ELR (cell line): ENCODE measurements at places on chromosomes 1 and 21.

- DNase-seq: no peak
These were observed 159.8 kb downstream of the ZNF326 start for GRCh38 chr1:90154711-90155110.

- DNase-seq: no peak
These were observed 8.5 kb upstream of the IVL start for GRCh38 chr1:152899883-152900282.

DNA sequence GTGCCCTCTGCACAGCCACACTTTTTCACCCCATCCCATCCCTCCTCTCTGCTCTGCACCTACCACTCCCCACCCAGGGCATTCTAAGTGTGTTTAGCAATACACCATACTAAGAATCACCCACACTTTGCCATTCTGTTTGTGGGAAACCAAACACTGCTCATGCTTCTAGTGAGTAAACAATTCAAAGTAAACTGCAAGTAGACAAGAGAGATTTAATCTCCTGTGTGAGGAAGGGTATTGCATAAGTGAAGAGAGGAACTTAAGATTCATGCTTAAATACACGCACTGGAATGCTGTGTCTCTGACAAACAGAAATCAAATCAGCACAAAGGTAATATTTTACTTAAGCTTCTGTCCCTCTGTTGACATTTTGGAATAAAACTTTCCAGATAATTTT is 4.8 kb upstream of the EDARADD start:
- no peak for DNase-seq

GRCh38 chr1:30526652-30527345 is 196.6 kb downstream of the MATN1 start:
- DNase-seq: no peak

DNA sequence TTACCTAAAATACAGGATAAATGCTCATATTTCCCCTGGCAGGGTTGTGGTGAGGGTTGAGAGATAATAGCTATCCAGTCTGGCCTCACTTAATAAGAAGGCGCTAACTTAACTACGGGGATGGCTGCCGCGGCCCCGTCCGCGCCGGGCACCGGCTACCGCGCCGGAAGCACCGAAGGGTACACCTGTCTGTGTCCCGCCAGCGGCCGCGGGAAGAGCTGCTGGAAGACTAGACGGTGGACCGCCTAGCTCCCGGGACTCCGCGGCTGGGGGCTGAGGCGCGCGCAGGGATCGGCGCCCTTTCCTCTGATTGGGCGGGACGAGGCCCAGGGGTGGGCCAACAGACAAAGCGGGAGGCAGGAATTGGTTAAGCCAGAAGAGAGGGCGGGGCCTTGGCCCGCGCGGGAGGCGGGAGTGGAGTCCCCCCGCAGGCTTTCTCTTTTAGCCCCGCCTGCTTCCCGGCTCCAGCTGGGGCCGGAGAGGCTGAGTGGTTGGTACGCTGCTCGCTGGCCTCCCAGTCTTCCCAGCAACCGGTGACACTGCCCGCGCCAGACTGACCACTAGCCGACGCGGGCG is at the start of gene ZNF672:
ZNF672 (plus strand) TSS at position 444 of the 576 bp plus-strand sequence. CDS start 9,051 bp downstream, outside the sequence.
- DNase-seq: peak; percentile 98

DNA sequence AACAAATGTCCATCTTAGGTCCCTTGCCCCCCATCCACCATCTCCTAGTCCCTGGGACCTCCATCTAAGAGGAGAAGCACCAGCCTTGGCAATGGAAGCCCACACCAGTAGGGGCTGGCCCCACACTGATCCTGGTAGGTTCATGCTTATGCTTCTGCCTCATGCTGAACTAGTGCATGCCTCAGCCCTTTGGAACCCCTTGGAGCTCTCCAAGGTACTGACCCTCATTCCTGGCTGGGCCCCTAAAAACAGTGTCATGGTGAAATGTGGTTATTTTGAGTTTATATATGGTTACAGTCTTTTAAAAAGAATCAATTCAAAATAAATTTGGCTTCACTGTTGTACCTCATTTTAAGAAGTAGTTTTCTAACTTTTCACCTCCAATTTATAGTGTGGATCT is 108.3 kb downstream of the HIVEP3 start:
- peak; percentile 71 for DNase-seq

- DNase-seq: no peak
These were observed 58.9 kb downstream of the VPS26C start for GRCh38 chr21:37208056-37208721.

GRCh38 chr1:153141377-153141776 is 9.3 kb downstream of the SPRR2G start:
- no peak for DNase-seq

DNA sequence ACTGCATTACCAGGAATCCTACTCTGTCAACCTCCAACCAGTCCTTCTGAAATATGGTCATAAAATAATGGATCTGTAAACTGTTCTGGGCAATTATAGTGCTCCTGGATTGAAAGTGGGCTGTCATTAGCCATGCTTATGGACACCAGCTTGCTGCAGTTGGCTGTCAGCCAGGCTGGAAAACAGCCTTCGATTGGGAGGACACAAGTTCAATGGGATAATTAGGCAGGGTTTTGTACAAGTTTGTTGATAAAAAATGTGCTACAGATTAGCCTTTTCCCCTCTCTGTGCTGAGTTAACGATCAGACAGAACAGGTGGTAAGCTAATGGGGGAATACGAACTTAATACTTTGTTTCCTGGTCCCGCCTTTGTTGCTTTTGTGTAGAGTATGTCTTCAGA is 413.9 kb downstream of the DUSP10 start:
- no peak for DNase-seq

GRCh38 chr1:156096640-156097391 is 14.6 kb upstream of the MEX3A start:
- peak; percentile 92 for DNase-seq

GRCh38 chr1:174963529-174964125 is 36.1 kb upstream of the CACYBP start:
- DNase-seq: no peak

- no peak for DNase-seq
These were observed 283.9 kb downstream of the PBX1 start for GRCh38 chr1:164842870-164843269.

DNA sequence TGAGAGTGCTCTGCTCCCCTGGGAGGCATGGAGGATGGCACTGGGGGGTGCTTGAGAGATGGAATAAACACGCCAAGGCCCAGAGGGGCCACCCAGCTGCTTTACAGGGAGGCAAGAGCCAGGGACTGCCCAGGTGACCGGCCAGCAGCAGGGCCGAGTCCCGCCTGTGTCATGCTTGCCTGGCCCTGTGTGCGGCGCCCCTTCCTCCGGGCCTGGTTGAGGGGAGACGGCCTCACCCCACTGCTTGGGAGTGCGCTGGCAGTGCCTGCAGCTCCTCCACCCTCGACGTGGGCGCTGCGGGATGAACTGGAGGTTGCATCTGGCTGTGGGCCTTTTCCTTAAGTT is 33.1 kb upstream of the COL6A2 start:
- DNase-seq: no peak

DNA sequence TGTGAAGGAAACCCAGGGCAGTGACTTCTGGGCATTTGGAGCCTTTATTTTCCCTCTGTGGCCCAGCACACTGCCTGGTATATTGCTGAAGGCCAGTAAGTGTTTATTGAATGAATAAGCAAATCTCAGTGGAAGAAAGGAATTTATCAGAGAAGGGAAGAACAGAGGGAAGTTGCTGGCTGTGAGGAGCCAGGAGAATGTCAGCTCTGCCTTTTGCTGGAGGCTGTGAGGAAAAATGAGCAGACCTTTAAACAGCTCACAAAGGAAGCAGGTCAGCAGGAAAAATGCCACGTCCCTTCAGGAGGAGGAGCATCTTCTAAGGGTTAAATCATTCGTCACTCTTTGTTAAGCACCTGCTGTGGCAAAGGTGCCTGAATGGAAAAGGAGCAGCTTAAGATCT is 75.9 kb downstream of the GIPC2 start:
- DNase-seq: no peak

DNA sequence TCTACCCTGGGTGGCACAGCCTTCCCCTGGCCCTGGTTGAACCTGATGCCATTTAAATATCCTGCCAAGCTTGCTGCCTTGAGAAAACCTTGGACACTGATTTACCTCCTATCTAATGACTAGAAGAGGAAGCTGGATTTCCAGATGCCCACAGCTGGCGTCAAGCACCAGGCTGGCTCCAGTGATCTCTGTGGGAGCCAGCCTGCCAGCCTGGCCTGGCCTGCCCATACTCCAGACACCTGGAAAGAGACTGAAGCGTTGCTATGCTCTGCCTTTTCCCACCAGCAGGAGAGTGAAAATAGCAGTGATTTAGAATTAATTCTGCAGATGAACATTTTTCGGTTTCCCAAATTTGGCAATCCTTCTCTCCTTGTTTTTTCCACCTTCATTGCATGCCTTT is 11.5 kb upstream of the EIF4G3 start:
- DNase-seq: no peak

- no peak for DNase-seq
These were observed 235.7 kb downstream of the BACH1 start for GRCh38 chr21:29534448-29534847.

DNA sequence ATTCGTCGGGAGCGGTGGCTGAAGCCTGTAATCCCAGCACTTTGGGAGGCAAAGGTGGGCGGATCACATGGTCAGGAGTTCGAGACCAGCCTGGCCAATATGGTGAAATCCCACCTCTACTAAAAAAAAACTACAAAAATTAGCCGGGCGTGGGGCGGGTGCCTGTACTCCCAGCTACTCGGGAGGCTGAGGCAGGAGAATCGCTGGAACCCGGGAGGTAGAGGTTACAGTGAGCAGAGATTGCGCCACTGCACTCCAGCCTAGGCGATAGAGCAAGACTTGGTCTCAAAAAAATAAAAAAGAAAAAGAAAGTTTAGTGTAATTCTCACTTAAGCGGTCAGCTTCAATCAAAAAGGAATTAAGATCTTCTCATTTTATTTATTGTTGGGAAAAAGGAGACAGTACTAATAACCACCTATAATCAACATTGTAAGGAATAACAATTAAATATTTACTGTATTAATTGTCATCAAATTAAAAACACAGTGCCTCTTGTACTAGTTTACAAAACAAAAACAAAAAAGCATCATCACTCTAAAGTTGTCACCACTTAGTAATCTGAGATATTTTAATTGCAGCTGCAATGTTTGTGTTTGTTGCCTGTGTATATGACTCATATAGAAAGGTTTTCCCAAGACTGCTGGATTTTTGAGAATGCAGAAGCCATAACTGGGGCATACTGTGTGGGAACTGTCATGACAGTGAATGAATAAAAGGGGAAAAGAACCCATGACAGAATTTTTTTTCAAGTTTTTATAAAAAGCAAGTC is 3.7 kb downstream of the FBXO42 start:
- DNase-seq: peak; percentile 88

DNA sequence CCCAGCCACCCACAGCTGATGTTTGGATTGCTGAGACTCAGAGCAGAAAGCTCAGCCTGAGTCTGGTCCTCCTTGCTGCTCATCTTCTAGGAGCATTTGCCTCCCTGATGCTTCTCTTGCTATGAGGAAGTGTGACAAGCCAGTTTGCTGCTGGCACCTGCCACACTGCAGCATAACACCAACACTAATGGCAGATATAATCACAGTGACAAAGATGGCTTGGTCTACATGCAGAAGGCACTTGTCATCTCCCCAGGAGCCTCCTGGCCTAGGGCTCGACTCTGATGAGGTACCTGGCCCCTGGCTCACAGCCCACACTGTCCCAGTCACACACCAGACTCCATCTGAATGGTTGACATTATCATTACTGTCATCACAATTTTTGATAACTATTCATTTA is 13.9 kb upstream of the PSMB2 start:
- DNase-seq: no peak

DNA sequence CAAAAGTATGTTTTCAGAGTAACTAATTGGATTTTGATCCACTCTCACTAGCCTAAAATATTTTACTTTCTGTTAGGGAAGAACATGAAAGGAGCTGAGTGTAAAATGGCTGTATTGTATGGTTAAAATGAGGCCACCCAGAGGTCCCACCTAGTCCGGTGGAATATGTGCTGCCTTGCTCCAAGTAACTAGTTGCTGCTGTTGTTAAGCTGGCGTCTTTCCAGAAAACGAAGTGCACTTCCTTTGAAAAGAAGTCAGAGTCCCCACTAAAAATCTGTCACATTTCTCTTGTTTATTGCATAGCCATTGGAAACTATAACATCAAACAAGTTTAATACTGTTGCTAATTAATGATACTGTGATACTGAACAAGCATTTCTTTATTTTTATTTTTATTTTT is 3.2 kb downstream of the SLC25A33 start:
- peak; percentile 30 for DNase-seq

- peak; percentile 81 for DNase-seq
These were observed 181.0 kb downstream of the DHRS3 start for GRCh38 chr1:12436817-12437599.

DNA sequence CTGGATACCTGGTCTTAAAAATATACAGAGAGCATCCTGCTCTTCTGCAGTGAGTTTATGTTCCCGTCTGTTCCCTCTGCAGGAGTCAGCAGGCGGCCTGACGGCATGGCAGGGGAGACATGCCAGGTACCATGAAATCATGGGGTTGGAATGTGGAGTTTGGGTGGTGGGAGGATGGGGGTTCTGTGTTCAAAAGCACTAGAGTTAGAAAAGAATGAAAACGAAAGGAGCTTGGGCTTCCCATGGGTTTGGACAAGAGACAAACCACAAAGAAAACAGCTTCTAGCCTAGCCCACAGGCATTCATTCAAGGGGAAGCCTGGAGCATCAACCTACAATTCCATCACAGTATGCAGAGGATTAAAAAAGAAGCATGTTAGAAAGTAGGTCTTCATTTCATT is 59.9 kb downstream of the WARS2 start:
- DNase-seq: peak; percentile 79

DNA sequence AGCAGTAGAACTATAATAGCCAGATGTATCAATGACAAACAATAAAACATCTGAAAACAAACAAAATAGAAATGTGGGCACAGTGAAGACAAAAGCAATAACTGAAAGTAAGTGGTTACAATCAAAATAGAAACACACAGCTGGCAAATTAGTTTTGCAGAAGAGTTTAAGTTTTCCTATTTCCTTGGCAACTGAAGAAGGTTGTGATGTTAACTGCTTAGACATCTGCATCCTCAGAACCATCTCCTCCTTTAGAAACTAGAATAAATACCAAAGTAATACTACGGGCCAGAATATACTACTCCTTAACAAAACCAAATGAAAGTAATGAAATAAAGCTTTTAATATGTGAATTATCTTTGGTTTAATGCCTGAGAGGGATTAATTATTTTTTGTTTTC is 605.5 kb downstream of the LTN1 start:
- no peak for DNase-seq

DNA sequence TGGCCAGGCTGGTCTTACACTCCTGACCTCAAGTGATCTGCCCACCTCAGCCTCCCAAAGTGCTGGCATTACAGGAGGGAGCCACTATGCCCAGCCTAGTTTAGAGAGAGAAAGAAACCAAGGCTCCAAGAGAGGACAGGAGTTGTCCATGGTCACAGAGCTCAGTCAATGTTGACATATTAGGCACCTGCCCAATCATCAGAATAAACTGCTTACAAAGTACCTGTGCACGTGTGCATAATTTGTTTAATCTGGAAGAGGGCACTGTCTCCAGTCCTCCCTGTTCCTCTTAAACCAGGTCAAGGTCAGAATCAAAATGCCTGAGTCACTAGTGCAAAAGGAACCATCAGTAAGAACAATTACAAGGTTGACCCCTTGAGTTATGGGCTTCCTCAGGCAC is 20.3 kb upstream of the MPZL1 start:
- no peak for DNase-seq
